ENCODE measurements at places on chromosomes 6 and 20. TPM values are rescaled to one million over a fixed set of nuclear protein-coding genes. Genes with fewer than 3 reads are reported as not detected.

Gene C20orf141
- total RNA-seq = not detected

Gene MUC22
- total RNA-seq = not detected

Gene LST1
- 10.4 TPM for total RNA-seq

Gene LKAAEAR1
- not detected for total RNA-seq

Gene EGFL8
- 2.3 TPM for total RNA-seq

Gene TOP1
- total RNA-seq = 37.7 TPM

Gene HLA-DRB1
- total RNA-seq = 86.9 TPM

Gene LY6G6C
- not detected for total RNA-seq

All from subcutaneous adipose tissue (tissue), 4 donors.